ENCODE measurements at places on chromosomes 11 and 22.

GRCh38 chr22:44338906-44339305 is 26.2 kb upstream of the SHISAL1 start:
- H3K27me3 ChIP-seq: peaks cover 82% of the 10 kb centered on the region
- no peak overlapping the region for H3K4me3 ChIP-seq
- DNase-seq: no peak

DNA sequence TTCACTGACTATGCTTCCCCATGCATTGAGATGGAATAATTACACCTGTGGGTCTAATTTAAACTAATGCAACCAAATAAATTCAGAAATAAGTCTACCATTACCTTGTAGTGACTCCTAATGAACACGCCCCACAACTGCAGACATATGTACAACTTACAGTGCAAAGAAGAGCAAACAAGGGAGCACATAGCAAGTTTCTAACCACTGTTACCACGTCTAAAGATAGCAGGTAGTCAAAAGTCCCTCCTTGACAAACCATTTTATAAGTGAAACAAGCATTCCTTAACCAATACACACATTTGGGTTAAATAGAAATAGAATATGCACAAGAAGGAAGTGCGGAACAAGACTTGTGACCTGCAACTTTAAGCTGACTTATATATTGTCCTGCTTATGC is 20.6 kb downstream of the PHF21A start:
- DNase-seq: no peak
- H3K4me1 ChIP-seq: peaks cover 4% of the 10 kb centered on the region
- no peak overlapping the region for H3K27ac ChIP-seq
- no peak overlapping the region for H3K4me3 ChIP-seq
- no peaks in the 10 kb centered on the region for H3K36me3 ChIP-seq

DNA sequence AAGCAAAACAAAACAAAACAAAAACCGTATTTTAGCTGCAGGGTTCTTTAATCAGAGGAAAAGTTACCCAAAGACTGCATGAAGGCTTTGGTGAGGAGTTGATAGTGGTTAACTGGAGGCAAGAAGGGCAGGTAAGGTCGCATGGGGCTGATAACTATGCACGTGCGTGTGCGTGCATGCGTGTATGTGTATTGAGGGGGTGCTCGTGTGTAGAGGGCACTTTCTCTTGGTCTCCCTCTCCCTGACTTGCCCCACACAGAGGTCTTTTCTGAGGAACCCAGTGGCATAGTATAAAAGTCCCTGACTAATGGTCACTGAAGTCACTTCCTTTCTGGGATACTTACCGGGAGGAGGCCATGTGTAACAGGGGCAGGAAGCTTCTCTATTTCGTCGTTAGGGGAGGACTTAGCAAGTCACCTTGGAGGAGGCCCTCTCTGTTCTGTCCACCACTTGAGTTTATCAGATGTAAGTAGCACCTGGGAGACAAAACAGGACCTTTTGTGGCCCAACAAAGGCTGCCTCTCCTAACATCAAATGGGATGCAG is 20.1 kb upstream of the FCHSD2 start:
- no peak for DNase-seq
- no peaks in the 10 kb centered on the region for H3K36me3 ChIP-seq
- H3K4me3 ChIP-seq: no peak overlapping the region
- H3K27me3 ChIP-seq: no peaks in the 10 kb centered on the region
- no peak overlapping the region for H3K27ac ChIP-seq
- peaks cover 10% of the 10 kb centered on the region for H3K4me1 ChIP-seq

DNA sequence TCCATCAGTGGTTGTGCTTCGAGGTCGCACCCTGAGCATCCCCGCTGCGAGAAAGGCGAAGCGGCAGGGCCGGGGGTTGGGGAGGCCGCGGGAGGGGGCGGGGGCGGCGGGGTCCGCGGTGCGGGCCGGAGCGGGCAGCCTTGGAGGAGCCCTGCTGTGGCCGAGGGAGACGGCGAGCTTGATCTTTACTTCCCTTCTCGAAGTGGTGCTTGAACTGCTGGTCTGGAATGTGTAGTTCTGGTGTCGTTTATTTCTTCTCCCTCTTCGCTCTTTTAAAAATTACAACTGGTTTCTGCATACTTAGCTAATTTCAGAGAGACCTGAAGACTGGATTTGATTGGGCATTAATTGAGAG is 1.1 kb downstream of the APLP2 start:
- peak overlapping the region; percentile 45 for H3K27ac ChIP-seq
- H3K4me3 ChIP-seq: peak overlapping the region; percentile 97
- no peaks in the 10 kb centered on the region for H3K27me3 ChIP-seq

- H3K4me3 ChIP-seq: no peak overlapping the region
- peaks cover 72% of the 10 kb centered on the region for H3K27me3 ChIP-seq
- DNase-seq: no peak
- H3K36me3 ChIP-seq: no peaks in the 10 kb centered on the region
- no peaks in the 10 kb centered on the region for H3K4me1 ChIP-seq
Measured at GRCh38 chr22:39935612-39936011, 24.6 kb upstream of the TMA7B start.

- no peak overlapping the region for H3K4me3 ChIP-seq
- H3K27ac ChIP-seq: no peak overlapping the region
- no peaks in the 10 kb centered on the region for H3K36me3 ChIP-seq
- no peaks in the 10 kb centered on the region for H3K27me3 ChIP-seq
Measured at GRCh38 chr11:99098751-99099150, 78.0 kb downstream of the CNTN5 start.

DNA sequence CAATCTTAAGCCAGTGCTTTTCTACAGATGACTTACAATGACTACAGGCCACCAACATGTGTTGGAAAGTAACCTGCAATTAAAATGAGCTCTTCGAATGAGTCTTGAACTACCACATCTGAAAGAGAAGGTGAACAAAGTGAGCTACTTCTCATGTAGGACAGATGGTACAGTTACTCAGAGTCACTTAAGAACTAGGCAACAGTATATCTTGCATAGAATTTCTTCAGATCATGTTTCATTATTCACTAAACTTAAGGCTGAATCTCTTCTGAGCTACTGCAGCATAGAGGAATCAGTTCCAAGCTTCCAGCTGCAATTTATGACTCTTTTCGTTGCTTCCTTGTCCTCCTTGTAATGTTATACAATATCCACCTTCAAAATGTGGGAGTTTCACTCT is 270.9 kb downstream of the TTC28 start:
- H3K4me3 ChIP-seq: no peak overlapping the region
- H3K27ac ChIP-seq: no peak overlapping the region
- no peaks in the 10 kb centered on the region for H3K27me3 ChIP-seq
- no peaks in the 10 kb centered on the region for H3K36me3 ChIP-seq
- DNase-seq: no peak

DNA sequence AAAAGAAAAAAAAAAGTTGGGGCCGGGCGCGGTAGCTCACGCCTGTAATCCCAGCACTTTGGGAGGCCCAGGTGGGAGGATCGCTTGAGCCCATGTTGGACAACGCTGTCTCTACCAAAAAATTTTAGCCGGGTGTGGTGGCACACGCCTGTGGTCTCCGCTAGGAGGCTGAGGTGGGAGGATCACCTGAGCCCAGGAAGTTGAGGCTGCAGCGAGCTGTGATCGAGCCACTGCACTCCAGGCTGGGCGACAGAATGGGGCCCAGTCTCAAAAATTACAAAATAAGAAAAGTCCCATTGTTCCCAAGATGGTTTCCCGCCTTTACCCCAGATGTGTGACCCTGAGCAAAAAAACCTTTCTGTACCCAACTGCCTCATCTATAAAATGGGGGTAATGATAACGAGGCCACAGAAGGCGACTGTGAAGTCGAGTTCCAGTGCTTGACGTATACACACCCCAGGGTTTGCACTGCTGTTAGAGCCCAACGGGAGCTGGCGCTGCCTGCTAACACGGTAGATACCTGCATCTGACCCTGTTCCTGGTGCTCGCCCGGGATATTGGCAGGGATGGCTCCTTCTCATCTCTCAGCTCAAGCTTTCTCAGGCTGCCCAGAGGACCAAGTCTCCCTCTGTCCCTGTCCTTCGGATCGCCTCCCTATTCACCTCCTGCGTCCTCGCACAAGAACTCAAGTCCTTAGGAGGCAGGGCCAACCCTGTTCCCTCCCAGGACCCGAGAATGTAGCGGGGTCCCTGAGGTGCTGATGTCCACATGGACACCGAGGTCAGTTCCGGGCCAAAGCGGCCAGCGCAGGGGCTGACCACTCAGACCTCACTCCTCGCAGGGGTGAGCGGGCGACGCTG is 1.1 kb upstream of the RPLP2 start:
- H3K4me1 ChIP-seq: peaks cover 37% of the 10 kb centered on the region
- H3K27me3 ChIP-seq: no peaks in the 10 kb centered on the region
- peak overlapping the region; percentile 83 for H3K4me3 ChIP-seq
- no peak for DNase-seq
- peaks cover 30% of the 10 kb centered on the region for H3K36me3 ChIP-seq

GRCh38 chr11:13030857-13031256 is 21.7 kb downstream of the RASSF10 start:
- peaks cover 2% of the 10 kb centered on the region for H3K4me1 ChIP-seq
- no peaks in the 10 kb centered on the region for H3K36me3 ChIP-seq
- no peaks in the 10 kb centered on the region for H3K27me3 ChIP-seq
